PC-3 (cell line): ENCODE measurements at places on chromosomes 3 and 15. TPM values are rescaled to one million over a fixed set of nuclear protein-coding genes. Genes with fewer than 3 reads are reported as not detected.

GRCh38 chr3:21020681-21021080, 730.3 kb downstream of the ZNF385D start:
- no peak overlapping the region for H3K27ac ChIP-seq
- H3K27me3 ChIP-seq = no peaks in the 10 kb centered on the region
- H3K4me3 ChIP-seq = no peak overlapping the region
- H3K4me1 ChIP-seq = peaks cover 17% of the 10 kb centered on the region
- DNase-seq = peak; percentile 34
- H3K36me3 ChIP-seq = no peaks in the 10 kb centered on the region

- no peak overlapping the region for H3K4me3 ChIP-seq
- H3K27ac ChIP-seq = no peak overlapping the region
- H3K27me3 ChIP-seq = no peaks in the 10 kb centered on the region
- DNase-seq = no peak
Measured at GRCh38 chr3:108538083-108538482, 27.7 kb upstream of the MYH15 start.

DNA sequence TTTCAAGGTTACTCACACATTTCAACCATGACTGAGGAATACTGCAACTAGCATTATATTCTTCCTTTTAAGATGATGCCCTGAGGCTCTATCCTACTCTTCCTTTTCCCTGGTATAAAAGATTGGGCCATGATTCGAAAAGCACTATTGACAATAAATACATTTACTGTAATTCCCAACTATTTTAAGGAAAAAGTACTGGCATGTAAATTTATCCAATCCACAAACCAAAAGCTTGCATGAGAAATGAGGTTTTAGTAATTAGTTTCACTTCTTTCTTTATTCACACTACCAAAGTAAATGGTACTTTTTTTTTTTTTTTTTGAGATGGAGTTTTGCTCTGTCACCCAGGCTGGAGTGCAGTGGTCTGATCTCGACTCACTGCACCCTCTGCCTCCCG, 310.2 kb downstream of the LRRC3B start:
- H3K36me3 ChIP-seq = no peaks in the 10 kb centered on the region
- no peaks in the 10 kb centered on the region for H3K27me3 ChIP-seq
- no peak overlapping the region for H3K4me3 ChIP-seq
- H3K4me1 ChIP-seq = no peaks in the 10 kb centered on the region

- no peaks in the 10 kb centered on the region for H3K36me3 ChIP-seq
- H3K27ac ChIP-seq = peak overlapping the region; percentile 81
- H3K27me3 ChIP-seq = no peaks in the 10 kb centered on the region
- peak; percentile 85 for DNase-seq
- H3K4me1 ChIP-seq = peaks cover 38% of the 10 kb centered on the region
Measured at GRCh38 chr3:153257673-153258351, 95.8 kb downstream of the RAP2B start.

GRCh38 chr3:188746291-188746783, 425.4 kb upstream of the TPRG1 start:
- no peak overlapping the region for H3K27ac ChIP-seq
- no peak overlapping the region for H3K4me3 ChIP-seq
- no peaks in the 10 kb centered on the region for H3K27me3 ChIP-seq

ELL3 gene
- 15.0 and 35.8 TPM in 2 replicates for total RNA-seq

TM6SF1 gene
- not detected in 2 replicates for total RNA-seq

IL12A gene
- 6.5 and 8.3 TPM in 2 replicates for total RNA-seq
